ENCODE measurements at places on chromosomes 1 and 21.

GRCh38 chr1:69846267-69846666, 278.5 kb downstream of the LRRC7 start:
- no peak for DNase-seq

GRCh38 chr1:18088077-18088594, 19.5 kb upstream of the IGSF21 start:
- no peak for DNase-seq

DNA sequence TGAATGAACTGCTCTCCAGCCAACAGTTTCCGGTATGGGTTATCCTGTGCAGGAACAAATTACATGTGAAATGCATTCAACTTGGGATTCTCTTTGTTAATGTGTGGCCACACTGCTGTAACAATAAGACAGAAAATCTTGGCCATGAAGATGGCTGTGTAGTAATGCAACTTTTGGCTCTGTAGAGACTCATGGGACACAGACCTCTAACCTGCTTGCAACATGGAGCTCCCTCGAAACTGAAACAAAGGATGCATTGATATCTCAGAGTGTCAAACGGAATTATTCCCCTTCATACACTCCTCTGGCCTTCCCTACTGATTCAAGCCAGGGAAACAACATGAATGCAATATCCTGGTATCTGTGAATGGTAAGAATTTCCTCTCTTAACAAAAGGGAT, 559.3 kb upstream of the ZRANB2 start:
- DNase-seq: no peak

DNA sequence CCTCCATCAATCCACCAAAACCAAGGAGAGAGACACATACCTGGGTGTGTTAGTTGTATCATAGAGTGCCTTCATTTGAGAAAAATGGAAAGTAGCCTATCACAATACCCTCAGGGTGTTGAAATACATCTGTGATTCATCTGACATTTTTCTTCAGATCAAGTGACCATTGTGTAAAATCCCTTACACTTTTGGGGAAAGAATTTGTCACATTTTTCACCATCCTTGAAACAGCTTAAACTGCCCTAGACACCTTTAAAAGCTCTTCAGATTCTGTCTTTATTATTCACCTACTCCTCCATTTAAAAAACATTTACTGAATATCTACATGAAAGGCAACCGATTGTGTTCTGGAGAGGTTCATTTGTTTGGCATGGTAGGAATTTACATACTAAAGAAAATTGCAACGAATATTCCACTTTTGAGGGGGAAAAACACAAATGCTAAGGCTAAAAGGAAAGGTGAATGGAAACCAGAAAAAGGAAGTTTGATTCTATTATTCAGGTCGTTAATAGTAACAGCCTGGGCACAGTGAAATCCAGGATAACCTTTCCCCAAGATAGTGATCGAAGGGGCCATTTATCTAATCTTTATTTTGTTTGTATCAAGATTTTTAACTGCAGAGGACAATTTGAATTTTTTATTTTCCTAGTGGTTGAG, 70.4 kb upstream of the SAMSN1 start:
- DNase-seq: no peak
